ENCODE measurements at places on chromosomes 5 and 9.
A peak's percentile ranks its signal among the peaks of the same experiment; 100 is the strongest.

- no peak for DNase-seq
Measured at GRCh38 chr5:134840811-134841210, 5.0 kb upstream of the C5orf24 start.

- no peak for DNase-seq
Measured at GRCh38 chr9:83012922-83013838, 49.8 kb downstream of the RASEF start.

- DNase-seq = no peak
Measured at GRCh38 chr9:92457576-92457975, 24.7 kb downstream of the ASPN start.

- no peak for DNase-seq
Measured at GRCh38 chr5:61019642-61020041, 74.6 kb downstream of the NDUFAF2 start.

GRCh38 chr5:97365163-97365845 is 182.3 kb upstream of the RIOK2 start:
- no peak for DNase-seq

GRCh38 chr5:59330680-59331079 is 562.8 kb downstream of the PDE4D start:
- DNase-seq = no peak

- no peak for DNase-seq
Measured at GRCh38 chr9:93897075-93897970, 57.8 kb downstream of the BARX1 start.

- no peak for DNase-seq
Measured at GRCh38 chr5:109922381-109922995, 232.8 kb downstream of the MAN2A1 start.

DNA sequence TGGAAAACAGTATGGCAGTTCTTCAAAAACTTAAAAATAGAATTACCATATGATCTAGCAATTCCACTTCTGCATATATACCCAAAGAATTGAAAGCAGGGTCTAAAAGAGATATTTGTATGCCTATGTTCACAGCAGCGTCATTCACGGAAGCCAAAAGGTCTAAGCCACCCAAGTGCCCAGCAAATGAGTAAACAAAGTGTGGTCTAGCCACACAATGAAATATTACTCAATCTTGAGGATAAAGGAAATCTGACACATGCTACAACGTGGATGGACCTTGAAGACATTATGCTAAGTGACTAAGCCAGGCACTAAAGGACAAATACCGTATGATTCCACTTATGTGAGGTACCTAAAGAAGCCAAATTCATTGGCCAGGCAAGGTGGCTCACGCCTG is 11.1 kb upstream of the MED27 start:
- no peak for DNase-seq

GRCh38 chr5:21007781-21008180 is 1019.8 kb upstream of the CDH18 start:
- no peak for DNase-seq

DNA sequence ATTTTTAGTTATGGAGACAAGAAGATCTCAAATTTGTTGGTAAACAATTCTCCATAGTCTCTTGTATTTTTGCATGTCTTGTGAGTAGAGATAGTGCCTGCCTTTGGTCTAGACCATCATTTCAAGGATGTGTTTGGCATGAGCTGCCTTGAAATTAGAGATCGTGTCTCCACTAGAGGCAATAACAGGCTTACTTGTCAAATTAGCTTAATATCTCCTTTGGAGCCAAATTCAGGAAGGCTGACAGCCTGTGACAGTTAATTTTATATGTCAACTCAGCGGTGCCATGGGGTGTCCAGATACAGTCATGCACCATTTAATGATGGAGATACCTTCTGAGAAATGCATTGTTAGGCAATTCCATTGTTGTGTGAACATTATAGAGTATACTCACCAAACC is 24.8 kb upstream of the PRDM9 start:
- DNase-seq = no peak

- no peak for DNase-seq
Measured at GRCh38 chr9:78566948-78567675, 270.2 kb downstream of the PSAT1 start.

DNA sequence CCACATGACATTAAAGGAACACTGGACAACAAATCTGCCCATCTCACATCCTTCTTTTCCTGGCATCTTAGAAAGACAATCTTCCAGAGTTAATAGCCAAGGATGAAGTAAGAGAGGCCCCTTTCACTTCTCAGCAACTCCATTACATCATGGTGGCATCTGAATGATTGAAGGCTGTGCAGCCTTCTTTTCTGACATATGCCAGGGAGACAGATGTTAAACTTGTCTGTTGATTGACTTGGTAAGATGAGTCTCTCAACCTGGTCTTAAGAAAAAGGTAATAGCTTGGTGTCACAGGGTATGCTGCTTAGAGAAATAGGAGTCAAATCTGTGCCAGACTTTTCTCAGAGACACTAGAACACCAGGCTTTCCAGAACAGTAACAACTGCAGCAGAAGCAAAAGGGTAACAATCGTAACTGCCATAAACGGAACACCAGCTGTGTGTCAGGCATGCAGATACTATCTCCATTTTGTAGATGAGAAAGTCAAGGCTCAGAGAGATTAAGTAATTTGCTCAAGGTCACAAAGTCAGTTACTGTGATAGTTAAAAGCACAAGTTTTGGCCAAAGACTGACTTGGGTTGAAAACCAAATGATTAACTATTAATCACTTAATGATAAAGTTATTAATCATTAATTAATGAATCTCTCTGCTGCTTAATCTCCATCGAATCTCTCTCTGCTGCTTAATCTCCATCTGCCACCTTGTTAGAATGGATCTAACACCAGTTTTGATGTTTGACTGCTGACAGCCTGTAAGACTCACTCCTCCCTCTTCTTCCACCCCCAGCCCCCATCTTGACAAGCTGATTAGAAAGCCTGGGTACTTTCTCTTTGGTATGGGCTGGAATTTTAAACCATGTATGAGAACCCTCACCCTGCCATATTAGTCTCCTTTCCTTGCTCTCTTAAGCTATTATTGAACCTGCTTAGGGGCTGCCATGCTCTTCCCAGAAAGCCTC is 353.5 kb downstream of the ENC1 start:
- DNase-seq = peak; percentile 80

- no peak for DNase-seq
Measured at GRCh38 chr9:13388157-13388556, 108.7 kb upstream of the MPDZ start.

DNA sequence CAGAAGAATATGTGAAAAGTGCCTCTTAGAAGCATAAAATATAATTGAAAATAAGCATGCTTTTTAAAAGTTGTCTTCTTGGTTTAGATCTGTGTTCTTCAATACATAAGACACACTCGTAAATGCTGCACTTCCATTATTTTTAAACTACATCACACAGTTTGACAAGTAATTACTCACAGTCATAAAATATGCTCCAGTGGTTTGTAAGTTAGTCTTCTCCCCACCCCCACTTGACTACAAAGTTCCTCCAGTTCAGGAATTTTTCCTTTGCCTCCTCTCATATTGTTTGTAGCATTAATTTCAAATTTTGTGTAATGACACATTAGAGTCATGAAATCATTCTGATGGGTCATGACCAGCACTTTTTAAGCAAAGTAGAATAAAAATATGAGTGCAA is 60.3 kb upstream of the PTGER4 start:
- DNase-seq = no peak

DNA sequence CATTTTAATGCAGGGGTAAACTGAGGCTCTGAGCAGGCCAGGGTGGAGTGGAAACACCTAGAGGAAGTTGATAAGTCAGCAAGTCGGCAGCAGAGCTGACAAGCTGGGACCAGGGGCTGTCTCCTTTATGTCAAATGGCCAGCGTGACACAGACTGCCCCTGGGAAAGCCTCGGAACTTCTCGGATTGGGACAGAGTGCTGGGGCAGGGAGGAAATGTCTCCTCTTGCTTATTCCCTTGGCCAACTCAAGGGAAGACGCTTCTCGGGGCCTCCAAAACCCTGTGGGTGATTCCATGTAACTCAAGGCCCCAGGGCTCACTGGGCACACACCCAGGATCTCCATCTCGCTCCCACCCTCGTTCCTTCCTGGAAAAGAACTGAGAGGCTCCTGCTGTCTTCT is 25.4 kb upstream of the ANXA6 start:
- DNase-seq = no peak

GRCh38 chr9:17453751-17454150 is 125.1 kb upstream of the SH3GL2 start:
- no peak for DNase-seq

DNA sequence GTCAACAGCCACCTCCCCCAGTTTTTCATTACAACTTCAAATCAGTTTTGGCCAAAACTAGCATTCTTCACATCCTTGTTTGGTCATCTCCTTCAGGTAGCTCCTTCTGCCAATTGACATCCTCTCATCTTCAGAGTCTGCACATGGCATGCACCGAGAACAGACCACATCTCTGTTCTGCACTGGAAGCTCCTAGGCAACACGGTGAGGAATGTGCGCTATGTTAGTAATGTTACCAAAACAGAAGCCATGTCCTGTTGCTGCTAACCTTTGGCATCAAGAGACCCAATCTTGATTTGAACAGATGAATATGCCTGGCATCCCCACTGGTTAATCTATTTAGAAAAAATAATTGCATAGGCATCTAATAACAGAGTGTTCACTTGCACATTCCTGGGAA is 5.1 kb upstream of the HK3 start:
- DNase-seq = no peak

DNA sequence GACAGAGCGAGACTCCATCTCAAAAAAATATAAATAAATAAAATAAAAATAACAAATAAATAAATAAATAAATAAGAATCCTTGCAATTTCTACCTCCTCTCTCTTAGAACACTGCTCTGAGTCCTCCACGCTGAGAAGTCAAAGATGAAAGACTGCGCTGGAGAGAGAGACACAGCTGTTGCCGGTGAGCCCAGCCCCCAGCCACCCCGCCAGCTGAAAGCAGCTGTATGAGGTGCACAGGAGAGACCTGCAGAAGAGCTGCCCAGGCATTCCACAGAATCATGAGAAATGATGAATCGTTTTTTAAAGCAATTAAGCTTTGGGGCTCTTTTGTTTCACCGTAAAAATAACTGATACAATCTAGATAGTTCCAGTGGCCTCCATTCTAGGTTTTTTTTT is 16.3 kb upstream of the STRBP start:
- no peak for DNase-seq

DNA sequence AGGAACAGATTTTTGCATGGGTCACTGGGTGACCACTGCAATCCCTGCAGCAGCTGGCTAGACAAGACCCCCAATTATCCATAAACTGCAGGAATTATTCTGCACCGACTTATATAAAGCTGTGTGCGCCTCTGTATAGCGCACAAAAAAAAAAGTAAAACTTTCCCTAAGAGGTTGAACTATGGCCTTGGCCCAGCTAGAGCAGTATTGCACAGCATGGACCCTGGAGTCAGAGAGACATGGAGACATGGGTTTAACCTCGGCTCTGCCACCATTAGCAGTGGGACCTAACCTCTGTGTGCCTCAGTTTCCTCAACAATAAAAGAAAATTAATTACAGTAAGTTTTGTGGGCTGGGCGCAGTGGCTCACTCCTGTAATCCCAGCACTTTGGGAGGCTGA is 17.1 kb upstream of the GRPEL2 start:
- DNase-seq = no peak

DNA sequence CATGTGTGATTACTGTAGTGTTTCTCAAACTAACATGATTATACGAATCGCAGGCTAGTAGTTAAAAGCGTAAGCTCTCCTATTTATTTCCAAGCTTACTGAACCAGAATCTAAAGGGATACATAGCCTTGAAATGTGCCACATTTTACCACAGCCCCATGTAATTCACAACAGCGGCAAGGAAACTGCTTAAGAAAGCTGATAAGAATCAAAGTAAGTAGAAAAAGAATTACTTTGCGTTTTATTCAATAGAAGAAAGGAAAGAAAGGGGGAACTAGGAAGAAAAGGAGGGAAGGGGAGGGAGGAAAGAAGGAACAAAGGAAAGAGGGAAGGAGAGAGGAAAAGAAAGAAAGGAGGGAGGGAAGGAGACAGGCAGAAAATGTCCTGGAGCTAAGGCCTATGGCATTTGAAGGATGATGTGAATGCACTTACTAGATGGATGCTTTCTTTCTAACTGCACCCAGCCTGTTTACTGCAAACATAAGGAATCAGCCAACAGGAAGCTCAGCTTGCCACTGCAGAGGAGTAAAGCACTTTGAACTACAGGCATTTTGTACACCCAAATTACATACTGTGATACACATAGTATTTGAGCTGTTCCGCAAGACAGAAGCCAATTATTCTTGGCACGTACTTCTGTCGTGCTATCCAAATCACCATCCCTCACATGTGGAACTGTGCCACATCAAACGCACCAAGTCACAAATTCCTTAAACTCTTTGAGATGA is 521.7 kb downstream of the RAB3C start:
- DNase-seq = no peak

DNA sequence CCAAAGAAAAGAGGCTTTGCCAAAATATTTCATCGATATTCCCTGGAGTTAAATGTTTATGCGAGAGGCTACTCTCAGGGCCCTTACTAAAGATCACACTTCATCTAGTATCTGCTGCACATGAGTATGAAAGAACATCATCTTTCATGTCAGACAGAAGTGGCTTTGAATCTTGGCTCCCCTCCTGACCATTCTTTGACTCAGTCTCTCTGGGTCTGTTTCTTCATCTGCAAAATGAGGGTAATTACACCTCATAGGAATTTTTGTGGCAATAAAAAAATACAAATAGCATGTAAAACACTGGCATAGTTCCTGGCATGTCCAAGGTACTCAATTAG is 58.1 kb downstream of the SLIT3 start:
- DNase-seq = no peak

DNA sequence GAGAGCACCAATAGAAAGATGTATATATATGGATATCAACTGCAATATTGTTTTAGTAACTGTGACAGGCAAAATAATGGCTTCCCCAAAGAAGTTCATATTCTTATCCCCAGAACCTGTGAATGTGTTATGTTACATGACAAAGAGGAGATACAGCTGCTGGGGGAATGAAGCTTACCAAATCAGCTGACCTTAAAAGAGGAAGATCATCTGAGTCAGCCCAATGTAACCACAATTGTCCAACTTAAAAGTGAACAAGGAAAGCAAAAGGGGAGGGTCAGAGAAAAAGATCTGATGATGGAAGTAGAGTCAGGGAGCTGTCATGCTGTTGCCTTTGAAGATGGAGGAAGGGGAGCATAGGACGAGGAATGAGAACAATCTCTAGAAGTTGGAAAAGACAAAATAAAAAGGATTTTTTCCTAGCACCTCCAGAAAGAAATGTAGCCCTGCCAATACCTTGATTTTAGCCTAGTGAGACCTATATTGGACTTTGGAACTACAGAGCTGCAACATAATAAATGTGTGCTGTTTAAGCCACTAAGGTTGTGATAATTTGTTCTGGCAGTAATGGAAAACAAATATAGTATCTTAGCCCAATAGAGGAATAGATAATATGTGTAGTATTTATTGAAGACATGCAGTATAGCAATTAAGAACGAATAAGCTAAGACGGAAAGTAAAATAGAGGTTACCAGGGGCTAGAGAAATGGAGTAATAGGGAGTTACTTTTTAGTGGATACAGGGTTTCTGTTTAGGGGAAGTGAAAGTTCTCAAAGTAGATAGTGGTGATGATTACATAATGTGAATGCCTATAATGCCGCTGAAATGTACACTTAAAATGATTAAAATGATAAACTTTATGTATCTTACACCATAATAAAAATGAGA is 115.9 kb downstream of the PIK3R1 start:
- no peak for DNase-seq
